ENCODE measurements at places on chromosomes 11 and 22. TPM values are rescaled to one million over a fixed set of nuclear protein-coding genes. Genes with fewer than 3 reads are reported as not detected.

PICK1 gene
- 26.5 TPM for total RNA-seq

MMP26 gene
- not detected for total RNA-seq

C11orf54 gene
- total RNA-seq, result 36.9 TPM

ARFIP2 gene
- 23.8 TPM for total RNA-seq

CCDC188 gene
- total RNA-seq, result 0.48 TPM

OR52E8 gene
- total RNA-seq, result not detected

THAP7 gene
- total RNA-seq, result 23.2 TPM

ANKRD13D gene
- total RNA-seq, result 24.5 TPM

E2F8 gene
- 5.4 TPM for total RNA-seq

TRIM5 gene
- 11.7 TPM for total RNA-seq

RTN3 gene
- total RNA-seq, result 63.2 TPM

LRRC10B gene
- total RNA-seq, result 0.54 TPM

KIRREL3 gene
- total RNA-seq, result 1.2 TPM

FOLR2 gene
- 41.2 TPM for total RNA-seq

PCF11 gene
- 33.2 TPM for total RNA-seq

TSSK2 gene
- not detected for total RNA-seq

GUCY1A2 gene
- total RNA-seq, result 2.4 TPM

SHANK2 gene
- 0.08 TPM for total RNA-seq

TMPRSS13 gene
- not detected for total RNA-seq

AQP11 gene
- total RNA-seq, result 1.6 TPM

BIRC3 gene
- 8.7 TPM for total RNA-seq

FXYD2 gene
- 1.1 TPM for total RNA-seq

PSMD13 gene
- 92.9 TPM for total RNA-seq

PATE2 gene
- total RNA-seq, result not detected
